ENCODE measurements at places on chromosomes 12 and 14.

- no peak for DNase-seq
These were observed 8.1 kb downstream of the OSBPL8 start for GRCh38 chr12:76551482-76551888.

DNA sequence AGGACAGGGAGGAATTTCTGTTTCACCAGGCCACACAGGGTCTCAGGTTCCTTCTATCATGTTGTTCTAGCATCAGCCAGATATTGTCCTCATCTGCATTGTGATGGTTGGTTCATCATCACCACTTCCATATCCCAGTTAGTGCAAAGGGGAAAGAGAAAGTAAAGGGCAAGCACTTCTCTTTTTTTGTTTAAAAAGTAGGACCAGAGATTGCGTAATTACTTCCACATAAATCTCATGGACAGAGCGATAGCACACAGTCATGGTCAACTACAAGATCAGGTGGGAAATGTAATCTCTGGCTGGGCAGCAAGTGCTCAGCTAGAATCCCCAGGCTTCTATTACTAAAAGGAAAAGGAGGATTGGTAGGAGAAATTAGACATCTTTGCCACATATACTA is 155.1 kb downstream of the KIF21A start:
- no peak for DNase-seq

GRCh38 chr12:99009654-99010296 is 364.7 kb downstream of the APAF1 start:
- DNase-seq, result no peak

GRCh38 chr14:81209167-81209836 is 11.5 kb downstream of the GTF2A1 start:
- DNase-seq, result no peak

- no peak for DNase-seq
These were observed 19.4 kb downstream of the NUMB start for GRCh38 chr14:73438993-73439392.

DNA sequence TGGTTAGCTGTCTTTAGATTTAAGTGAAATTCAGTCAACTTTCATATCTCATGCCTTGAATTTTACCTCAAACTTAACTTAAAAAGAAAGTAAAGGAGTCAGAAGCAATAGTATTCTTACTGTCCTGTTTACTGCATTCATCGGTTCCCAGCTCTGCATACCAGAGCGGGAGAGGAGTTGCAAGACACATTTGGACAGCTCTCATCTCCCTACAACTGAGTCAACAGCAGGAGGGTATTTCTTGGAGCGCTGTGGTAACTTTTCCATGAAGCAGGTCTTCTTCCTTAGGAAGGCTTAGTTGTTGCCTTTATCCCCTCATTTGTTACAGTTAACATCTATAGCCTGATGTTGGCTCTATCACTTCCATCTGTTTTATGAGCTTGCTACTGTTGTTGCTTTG is 65.1 kb downstream of the TRMT5 start:
- DNase-seq, result no peak

DNA sequence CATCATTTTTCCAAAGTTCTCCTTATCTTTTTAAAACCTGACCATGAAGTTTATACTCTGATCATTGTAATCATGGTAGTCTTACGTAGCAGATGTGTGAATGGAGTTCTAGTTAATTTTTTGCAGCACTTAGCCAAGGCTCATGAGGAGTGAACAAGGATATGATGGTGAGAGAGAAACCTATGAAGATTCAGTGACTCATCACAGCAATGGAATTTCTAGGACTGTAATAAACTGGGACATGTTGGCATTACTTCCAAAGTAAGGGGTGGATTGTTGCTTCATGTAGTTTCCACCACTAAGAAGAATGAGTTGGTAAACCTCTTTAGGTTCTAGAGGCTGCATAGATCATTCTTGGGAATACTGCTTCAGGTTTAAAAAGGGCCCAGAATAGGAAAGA is 102.7 kb downstream of the LRRIQ1 start:
- DNase-seq, result no peak

GRCh38 chr12:124399622-124400021 is 104.7 kb downstream of the RFLNA start:
- no peak for DNase-seq

GRCh38 chr12:52399756-52400155 is 6.4 kb downstream of the KRT82 start:
- DNase-seq, result no peak

- DNase-seq, result no peak
These were observed 5.5 kb upstream of the DDX23 start for GRCh38 chr12:48857278-48857994.

DNA sequence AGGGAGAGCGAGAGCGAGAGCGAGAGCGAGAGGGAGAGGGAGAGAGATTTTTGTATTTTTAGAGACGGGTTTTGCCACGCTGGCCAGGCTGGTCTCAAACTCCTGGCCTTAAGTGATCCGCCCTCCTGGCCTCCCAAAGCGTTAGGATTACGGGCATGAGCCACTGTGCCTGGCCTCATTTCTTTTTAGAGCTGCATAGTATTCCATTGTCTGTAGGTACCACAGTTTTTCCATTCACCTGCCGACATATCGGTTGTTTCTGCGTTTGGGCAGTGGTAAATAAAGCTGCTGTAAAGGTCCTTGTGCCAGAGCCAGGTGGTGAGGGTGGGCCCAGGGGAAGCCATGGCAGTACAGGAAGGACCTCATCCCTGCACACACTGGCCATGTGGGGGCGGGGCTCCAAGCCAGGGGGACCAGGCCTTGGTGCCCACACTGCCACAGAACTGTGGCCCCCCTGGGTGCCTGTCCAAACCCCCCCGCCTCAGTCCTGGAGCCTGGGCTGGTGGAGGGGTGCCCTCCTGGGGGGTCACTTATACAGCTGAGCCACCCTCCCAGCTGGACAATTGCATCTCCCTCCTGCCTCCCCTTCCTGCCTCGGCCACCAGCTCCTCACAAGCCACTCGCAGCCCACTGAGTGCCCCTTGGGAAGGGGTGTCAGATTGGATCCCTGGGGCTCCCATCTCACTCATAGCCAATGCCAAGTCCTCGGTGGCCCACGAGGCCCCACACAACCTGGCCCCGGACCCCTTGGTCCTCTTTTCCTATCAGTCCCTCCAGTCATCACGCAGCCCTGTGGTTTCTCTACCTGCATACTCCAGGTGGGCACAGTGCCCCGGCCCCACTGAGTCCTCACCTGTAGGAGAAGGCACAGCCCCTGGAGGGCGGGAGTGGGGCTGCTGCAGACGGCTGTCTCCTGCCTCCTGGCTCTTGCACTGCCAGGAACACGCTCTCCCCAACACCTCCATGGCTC is 1.7 kb upstream of the PUS1 start:
- no peak for DNase-seq

DNA sequence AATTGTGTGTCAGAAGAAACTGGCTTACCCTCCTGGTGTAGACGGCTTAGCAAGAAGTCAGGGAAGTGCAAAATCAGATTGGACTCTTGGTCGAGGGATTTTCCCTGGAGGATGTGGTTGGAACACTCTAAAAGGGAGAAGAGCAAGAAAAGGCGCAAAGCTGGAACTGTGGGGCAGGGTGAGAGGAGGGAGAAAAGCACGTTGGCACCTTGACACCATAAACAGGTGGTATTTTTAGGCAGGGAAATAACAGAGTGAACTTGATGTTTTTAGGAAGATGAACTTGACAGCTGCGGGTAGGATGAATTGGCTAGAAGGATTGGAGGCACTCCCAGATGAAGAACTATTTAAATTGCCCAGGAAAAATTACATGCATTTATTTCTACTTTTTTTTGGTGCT is 67.7 kb downstream of the HCAR2 start:
- no peak for DNase-seq

GRCh38 chr12:38124247-38125012 is 192.1 kb upstream of the ALG10B start:
- DNase-seq, result no peak

GRCh38 chr12:79187032-79187431 is 322.5 kb downstream of the SYT1 start:
- DNase-seq, result no peak
